Type B pancreatic cell (in vitro differentiated cells): ENCODE measurements at places on chromosomes 11 and 22.

DNA sequence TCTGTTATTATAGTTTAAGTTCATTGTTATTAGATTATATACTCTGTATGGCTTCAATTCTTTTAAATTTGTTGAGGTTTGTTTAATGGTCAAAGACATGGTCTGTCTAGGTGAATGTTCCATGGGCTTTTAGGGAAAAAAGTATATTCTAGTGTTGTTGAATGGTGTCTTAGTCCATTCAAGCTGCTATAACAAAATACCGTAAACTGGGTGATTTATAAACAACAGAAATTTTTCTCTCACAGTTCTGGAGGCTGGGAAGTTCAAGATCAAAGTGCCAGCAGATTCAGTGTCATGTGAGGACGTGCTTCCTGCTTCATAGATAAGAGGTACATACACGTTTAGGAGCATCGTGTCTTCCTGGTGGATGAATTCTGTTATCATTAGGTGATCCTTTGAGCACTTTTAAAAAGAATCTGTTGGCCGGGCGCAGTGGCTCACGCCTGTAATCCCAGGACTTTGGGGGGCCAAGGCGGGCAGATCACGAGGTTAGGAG lies 26.2 kb downstream of the PPARA start:
- DNase-seq: no peak

DNA sequence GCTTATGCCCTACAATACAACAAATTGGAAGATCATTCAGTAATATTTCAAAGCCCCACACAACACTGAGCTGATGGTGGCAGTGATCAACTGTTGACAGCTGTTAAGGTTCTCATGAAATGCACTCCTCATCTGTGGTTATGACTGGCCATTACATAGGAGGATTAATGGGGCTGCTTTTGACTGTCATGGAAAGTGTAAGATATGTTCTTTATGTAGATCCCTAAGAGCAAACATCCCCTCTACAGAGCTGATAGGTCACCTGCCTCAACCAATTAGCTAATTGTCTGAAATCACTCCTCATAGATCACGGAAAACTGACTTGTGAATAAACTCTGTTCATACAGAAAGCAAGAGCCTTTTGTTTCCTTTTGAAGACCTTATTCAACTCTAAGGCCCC lies 78.1 kb downstream of the GAB2 start:
- no peak for DNase-seq

DNA sequence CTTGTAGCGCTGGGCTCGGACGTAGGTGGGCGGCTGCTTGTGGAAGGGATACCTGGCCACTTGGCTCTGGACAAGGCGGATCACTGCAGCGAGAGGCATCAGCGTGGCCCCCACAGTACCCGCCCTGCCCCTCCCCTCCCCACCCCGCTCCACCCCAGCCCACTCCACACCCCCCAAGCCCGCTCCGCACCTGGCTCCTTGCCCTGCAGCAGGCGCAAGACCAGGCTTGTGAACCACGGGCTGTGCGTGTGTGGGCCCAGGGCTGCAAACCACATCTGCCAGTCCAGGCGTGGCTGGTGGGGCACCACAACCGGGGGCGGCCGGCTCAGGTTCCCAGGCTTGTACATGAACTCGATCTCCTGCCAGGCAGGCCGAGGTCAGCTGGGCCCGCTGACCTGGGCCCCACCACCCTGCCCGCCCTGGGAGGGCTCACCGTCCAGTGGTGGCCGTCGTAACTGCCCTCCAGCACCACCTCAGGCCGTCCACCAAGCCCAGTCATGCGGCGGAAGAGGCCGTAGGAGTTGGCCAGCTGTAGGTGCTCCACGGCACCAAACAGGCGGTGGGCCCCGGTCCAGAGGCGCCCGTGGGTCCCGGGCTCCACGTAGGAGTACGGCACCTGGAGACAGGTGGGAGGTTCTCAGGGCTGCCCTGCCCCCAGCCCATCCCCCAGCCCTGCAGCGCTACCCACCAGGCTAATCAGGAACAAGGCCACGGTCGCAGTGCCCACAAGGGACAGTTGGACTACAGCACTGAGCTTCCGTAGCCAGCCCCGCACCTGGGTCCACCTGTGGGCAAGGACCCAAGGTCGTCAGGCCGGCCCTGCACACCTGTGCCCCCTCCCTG lies 2.9 kb downstream of the LMF2 start:
- peak; percentile 70 for DNase-seq

GRCh38 chr22:42803389-42803788 lies 53.7 kb downstream of the ARFGAP3 start:
- DNase-seq: no peak

GRCh38 chr11:70307176-70307575 lies 36.7 kb downstream of the PPFIA1 start:
- no peak for DNase-seq
